Immature natural killer cell (primary cell): ENCODE measurements at places on chromosomes 16 and 17.
A peak's percentile ranks its signal among the peaks of the same experiment; 100 is the strongest.

DNA sequence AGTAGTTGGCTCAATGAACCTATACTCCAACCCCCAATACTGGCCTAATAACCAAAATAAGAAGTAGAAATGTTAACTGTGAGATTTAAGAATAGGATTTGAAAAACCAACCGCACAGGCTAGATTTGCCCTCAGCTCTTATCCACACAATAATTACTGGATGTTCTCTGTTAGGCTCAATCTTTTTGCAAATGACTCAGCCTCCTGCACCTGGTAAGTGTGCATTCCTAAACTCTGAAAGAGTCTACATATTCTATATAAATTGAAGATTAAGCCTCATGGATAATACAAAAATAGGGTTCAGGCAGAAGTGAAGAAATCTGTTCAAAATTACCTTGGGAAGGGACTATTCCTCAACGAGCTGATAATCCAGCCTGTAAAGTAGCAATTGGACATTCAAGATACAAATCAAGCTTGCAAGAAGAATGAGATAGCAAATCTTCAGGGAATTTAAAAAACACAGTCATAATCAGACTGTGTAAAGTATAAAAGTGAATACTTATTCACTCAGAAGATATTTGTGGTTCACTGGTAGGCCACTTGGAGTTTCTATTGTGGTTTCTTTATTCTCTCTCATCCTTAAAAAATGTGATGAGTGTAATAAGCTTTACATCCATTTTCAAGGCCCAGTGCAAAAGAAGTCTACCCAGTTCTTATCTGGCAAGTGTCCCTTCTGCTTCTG is 931.9 kb upstream of the SOX9 start:
- no peak for DNase-seq

DNA sequence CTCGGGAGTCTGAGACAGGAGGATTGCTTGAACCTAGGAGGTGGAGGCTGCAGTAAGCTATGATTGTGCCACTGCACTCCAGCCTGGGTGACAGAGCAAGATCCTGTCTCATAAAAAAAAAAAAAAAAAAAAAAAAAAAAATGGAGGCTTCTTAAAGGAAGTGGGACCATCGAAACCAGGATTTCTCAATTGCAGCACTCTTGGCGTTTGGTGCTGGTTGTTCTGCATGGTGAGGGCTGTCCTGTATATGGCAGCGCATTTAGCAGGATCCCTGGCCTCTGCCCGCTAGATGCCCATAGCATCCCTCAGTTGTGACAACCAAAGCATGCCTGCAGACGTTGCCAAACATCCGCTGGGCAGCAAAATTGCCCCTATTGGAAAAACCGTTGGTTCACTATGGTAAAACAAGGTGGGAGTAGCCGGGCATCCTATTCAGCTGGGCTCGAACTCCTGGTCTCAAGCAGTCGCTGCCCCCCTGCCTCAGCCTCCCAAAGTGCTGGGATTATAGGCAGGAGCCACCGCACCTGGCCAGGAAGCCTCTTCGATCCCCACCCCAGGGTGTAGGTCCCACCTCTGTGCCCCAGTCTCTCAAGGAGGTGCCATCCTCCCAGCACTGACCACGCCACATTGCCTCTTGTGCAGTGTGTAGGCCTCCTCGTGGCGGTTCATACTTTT is 6.5 kb upstream of the NPIPB7 start:
- no peak for DNase-seq

DNA sequence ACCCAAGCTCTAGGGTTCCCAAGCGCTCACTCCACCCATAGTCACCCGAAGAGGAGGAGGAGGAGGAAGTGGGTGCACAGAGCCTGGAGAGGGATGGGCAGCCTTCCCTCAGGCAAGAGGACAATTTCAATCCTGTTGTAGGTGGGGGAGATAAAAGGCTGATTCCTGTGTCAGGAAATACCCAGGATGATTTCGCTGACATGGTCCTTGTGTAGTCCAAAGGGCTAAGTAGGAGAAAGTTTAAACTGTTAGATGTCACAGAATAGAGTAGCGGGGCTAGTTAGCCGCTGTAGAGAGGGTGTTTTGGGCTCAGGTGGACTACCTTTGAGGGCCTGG is 1.3 kb upstream of the EXOC7 start:
- DNase-seq = no peak

DNA sequence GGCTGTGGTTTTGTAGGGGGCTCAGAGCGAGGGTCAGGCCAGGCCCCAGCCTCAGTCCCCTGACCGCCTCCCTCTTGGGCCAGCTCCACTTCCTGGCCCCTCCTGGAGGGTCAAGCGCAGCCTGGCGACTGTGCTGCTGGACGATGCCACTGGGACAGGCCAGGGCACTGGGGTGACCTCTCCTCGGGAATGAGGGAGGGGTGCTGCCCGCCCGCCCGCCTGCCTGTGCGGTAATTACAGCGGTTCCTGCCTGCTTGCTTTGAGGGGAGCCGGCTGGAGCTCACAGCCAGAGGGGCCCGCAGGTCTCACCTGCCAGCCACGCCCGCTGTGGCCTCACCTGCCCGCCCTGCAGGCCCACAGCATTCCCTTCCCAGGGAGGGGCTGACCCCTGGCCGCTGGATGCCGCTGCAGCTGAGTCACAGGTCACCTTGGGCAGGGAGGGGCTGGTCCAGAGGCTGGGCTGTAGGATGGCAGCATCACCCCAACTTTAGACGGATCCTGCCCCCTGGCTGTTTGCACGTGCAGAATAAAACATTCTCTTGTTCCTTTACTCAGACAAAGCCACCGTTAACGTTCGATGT is 76.7 kb upstream of the CBX4 start:
- DNase-seq = peak; percentile 19

DNA sequence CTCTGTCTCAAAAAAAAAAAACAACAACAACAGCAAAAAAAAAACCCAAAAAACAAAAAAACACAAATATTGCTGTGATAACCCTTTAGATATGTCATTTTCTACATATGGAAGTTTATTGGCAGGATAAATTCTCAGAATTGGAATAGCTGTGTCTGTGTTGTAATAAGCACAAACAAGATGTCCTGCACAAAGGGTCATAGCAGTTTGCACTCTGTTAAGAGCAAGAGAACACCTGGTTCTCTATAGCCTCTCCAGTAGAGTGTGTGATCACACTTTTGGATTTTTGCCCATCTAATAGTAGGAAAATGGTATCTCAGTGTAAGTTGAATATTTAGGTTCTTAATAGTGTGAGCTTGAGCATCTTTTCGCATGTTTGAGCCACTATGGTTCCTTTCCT is 60.4 kb downstream of the USP43 start:
- DNase-seq = no peak

- no peak for DNase-seq
Observed at GRCh38 chr17:82170412-82170961, 42.2 kb downstream of the CCDC57 start.
